Dermis blood vessel endothelial cell (primary cell): ENCODE measurements at places on chromosomes 7 and 10. TPM values are rescaled to one million over a fixed set of nuclear protein-coding genes. Genes with fewer than 3 reads are reported as not detected.

- no peak for DNase-seq
Measured at GRCh38 chr7:8491106-8491505, 57.7 kb downstream of the NXPH1 start.

GRCh38 chr7:86152926-86153325 lies 490.8 kb upstream of the GRM3 start:
- DNase-seq, result no peak

- no peak for DNase-seq
Measured at GRCh38 chr10:32150532-32151101, 94.4 kb upstream of the KIF5B start.

PPP1R3A gene
- not detected in 2 replicates for total RNA-seq

DNA sequence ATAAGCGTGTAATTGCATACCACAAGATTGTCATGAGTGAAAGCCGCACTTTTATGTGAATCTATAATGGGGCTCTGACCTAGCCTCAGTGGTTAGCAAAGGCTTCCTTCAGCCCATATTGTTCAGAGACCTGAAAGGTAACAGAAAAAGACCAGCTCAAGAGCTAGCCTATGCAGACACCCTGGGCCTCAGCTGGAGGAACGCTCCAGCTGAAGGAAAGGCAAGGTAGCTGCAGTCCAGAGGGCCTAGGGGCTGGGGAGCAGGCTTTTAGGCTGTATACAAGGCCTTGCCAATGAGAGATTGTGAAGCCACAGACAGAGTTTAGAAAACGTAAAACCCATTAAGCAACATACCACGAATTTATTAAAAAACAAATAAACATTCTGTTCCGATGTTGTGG lies 246.6 kb upstream of the GHITM start:
- DNase-seq, result no peak

DNA sequence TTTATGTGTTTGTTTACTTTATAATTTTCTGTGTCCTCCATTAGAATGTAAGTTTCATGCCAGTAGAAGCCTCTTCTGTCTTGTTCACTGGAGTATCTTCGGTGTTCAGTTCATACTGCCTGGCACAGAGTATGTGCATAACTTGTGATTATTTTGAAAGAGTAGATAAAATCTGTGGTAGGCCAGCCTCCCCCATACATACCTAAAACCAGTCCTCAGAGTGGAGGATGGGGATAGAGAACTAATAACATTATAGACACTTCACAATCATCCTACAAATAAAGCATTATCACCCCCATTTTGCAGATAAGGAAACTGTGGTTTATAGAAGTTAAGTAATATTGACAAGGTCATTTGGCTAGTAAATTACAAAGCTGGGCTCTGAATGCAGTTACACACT lies 28.0 kb downstream of the VIM start:
- no peak for DNase-seq

- peak; percentile 33 for DNase-seq
Measured at GRCh38 chr7:100021297-100021696, 5.9 kb downstream of the ZKSCAN1 start.

DNA sequence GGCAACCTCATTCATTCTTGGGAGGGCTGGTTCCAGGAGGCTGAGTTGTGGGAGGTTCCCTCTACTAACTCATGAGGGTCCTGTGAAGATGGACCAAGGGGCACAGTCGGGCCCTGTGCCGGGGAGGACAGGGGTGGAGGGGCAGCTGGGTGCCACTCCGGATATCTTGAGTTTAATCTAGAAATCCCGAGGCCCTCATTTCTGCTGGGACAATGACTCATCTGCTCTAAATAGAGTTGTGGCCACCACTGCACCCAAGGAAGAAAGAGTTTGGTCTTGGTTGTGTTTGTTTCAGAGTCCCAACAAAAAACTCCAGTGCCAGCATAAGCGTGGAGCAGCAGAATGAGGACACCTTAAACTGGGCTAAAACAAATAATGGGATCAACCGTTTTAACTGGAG lies 82.4 kb downstream of the EBF3 start:
- no peak for DNase-seq

PON3 gene
- 0.85 and 0.93 TPM in 2 replicates for total RNA-seq

TET1 gene
- 1.2 TPM in 2 replicates for total RNA-seq

DNA sequence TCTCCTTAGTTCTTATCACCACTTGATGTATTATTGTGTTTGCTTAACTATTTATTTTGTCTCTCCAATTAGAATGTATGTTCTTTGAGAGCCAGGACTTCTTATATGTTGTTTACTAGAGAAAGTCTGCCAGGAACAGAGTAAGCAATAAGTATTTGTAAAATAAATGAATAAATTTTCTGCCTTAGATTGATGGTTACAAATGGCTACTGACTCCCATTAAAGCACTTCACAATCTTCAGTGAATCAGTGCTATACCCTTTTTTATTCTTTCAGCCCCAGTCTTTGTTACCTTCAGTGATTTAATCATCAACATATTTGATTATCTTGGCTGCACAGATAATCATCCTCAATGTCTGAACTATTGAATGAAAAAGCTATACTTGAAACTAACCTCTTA lies 197.1 kb upstream of the TMEM196 start:
- DNase-seq, result no peak

CCDC172 gene
- not detected in 2 replicates for total RNA-seq

GRCh38 chr10:11871466-11871865 lies 48.3 kb downstream of the PROSER2 start:
- DNase-seq, result peak; percentile 65

GPAM gene
- 9.9 and 10.3 TPM in 2 replicates for total RNA-seq

GRCh38 chr7:148222721-148223120 lies 367.8 kb upstream of the C7orf33 start:
- DNase-seq, result no peak

PRSS2 gene
- not detected in 2 replicates for total RNA-seq

DNA sequence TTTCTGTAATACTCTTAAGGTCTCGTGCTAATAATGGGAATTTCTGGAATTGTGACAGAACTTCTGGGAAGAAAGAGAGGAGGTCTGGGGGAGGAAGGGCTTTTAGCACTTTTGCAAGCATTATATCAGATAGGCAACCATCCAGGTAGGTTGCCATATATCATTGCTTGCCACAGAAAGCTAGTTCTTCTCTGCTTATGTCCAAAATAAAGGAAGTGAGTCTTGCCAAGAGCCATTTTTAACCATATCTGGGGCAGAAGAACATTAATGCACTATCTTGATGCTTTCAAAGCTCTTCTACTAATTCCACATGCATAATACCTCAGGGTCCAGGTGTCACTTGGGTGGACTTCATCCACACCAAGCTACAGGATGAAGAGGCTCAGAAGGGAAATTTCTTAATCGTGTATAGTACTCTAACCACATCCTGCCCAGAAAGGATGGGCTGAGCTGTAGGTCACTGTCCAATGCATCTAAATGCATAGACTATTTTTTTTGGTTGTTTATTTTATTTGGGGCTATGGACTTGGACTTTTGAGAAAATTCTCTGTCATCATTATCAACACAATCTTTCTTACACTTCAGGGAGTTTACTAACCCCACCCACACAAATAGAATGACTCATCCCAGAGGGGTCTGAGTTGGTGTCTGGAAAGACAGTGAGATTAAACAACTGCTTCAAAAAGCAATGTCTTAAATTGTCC lies 68.9 kb upstream of the ADO start:
- DNase-seq, result no peak

INHBA gene
- total RNA-seq, result 0.60 and 1.0 TPM in 2 replicates

DNA sequence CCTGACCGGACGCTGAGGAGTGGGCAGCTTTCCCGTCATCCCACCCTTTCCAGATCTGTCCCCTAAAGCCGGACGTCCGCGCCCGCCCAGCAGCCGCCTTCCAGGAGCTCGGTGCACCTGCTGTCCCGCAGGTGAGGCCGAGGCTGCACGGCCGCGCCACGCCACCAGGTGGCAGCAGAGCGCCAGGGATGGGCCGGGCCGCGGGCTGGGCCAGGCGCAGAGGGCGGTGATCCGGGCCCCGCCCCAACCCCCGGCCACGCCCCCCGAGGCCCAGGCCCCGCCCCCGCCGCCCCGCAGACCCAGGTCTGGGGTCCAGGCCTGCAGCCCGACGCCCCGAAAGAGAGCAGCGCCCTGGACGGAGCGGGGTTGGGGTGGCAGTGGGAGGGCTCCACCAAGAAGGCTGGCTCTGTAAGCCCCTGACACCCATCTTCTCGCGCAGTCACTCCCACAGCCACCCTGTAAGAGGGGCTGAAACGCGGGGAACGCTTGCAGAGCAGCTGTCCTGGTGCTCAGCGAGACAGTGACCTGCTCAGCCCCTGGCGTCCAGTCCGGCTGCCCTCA lies 32.2 kb downstream of the FOXL3 start:
- peak; percentile 66 for DNase-seq

DNA sequence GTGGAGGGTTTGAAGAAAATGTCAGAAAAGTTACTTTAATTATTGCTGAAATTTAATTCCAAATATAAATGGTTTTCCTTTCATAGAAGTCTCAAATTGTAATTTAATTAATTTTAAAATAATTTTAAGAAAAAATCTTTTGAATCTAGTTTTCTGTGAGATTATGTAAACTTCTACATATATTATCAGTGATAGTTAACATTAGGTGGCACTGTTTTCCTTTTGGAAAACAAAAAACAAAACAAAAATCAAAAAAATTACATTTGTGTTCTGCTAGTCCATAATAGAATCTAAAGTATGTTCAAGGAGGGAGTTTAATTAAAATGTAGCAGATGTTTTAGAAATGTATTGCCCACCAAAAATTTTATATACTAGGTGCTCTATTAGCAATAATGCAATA lies 1456.7 kb downstream of the REEP3 start:
- peak; percentile 12 for DNase-seq

DNA sequence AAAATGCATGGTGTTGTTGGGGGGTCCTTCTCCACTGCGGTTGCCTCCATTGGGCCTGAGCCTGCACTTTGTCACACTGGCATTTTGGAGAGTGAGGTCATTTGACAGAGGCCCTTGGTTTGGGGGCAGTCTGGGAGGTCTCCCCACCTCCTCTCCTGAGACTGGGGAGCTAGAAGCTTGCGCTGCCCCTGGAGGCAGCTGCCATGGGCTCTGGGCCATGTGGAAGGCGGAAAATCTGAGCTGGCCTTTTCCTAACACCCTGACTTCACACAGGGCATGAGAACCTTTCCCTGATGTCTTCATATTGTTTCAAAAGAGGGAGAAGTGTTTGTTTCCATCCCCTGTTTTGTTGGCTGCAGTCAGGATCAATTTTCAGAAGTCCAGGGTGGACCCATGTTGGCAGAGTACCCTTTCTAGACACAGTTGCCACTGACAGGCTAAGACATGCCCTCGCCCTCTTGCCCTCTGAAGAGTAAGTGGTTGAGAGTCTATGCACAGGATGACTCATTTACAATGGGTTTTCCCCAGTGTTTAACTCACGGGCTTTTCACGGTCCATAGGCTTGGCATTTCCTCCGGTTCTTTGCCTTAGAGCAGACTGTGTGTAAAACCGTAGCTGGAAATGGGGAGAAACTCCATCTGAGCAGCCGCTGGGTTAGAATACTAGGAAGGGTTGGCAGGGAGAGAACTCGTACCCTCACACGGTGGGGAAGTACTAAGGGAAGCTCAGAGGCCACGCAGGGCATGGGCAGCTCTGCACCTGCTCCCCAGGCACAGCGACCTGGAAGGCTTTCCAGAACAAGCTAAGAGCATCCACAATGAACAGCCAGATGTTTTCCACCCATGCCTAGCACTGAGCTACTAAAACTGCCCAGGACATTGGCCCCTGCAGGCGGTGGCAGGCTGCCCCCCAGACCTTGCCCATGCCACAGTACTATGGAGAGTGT lies 655.0 kb downstream of the SDK1 start:
- peak; percentile 64 for DNase-seq

CTTNBP2 gene
- total RNA-seq, result 0.34 and 0.37 TPM in 2 replicates

KAZALD1 gene
- total RNA-seq, result 0.17 and 0.51 TPM in 2 replicates

- DNase-seq, result no peak
Measured at GRCh38 chr7:128003167-128003566, 28.1 kb downstream of the LRRC4 start.

DNA sequence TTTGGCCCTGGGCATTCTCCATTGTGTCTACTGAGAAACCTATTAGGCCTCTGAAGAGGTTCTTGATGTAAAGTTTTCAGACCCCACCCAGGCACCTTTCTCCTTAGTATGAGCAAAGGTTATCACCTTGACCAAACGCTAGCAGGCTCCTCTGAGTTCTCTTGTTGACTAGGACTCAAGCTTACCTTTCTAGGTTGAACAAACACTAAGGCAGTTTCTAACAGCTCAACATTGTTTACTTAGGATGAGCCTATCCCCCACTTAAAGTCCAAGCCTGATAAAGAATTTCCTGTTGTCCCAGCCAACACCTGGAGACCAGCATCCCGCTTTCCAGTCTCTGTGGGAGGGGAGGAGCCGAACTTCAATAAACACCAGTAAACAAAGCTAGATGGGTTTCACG lies 26.3 kb upstream of the ITGB8 start:
- DNase-seq, result no peak

- no peak for DNase-seq
Measured at GRCh38 chr10:132558516-132559413, 21.2 kb downstream of the INPP5A start.

DNA sequence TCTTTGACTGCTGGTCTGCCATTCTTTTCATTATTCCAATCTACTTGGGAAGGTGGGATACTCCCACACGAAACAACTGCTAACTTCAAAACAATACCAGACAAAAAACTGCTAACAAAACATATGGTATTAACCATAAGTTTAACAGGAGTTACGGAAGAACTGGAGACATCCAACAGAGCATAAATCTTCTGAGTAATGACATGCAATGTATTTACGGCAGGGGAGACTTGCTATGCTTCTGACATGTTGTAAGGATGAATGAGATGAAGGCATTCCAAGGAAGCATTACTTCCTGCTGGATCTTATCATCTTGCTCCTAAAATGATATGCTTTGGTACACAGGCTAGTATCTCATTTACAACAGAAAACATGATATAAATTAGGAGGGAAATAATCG lies 85.8 kb downstream of the ZNF92 start:
- no peak for DNase-seq

ARPC1B gene
- total RNA-seq, result 464 and 901 TPM in 2 replicates

DNA sequence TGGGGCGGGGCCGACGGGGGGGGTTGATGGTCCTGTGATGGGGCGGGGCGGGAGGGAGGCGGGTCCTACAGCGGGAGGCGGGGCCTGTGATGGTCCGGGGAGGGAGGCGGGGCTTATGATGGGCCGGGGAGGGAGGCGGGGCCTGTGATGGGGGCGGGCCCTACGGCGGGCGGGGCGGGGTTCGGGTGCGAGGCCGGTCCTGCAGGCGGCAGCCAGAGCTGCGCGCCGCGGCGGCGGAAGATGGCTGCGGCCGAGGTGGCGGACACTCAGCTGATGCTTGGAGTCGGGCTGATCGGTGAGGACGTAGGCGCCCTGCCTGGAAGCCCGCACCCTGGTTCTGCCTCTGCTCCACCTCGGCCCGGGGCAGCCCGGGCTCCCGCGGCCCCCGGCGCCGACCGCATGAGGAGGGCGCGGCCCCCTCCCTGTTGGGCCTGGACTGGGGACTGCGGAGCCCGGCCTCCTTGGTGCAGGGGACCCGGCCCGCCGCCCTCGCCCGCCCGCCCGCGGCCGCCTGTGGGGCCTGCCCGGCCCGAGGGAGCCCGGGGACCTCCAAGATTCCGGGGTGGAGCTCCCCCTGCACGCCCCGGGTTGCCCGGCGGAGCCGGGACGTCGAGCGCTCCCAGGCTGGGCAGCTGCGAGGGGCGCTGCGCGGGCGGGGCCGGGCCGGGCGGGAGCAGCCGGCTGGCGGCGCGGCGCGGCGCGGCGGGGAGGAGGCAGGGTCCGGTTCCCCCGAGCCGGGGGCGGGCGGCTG lies at the start of gene DENND10:
Gene DENND10, plus strand, starts transcription at position 211 of the 751 bp plus-strand sequence. Its CDS starts 30 bp downstream, at position 241.
- DNase-seq, result peak; percentile 92

- no peak for DNase-seq
Measured at GRCh38 chr7:47817917-47818316, 130.3 kb downstream of the PKD1L1 start.
